ENCODE measurements at places on chromosomes 12 and 14.

- peak; percentile 90 for DNase-seq
Measured at GRCh38 chr14:61475316-61475715, 153.9 kb downstream of the PRKCH start.

DNA sequence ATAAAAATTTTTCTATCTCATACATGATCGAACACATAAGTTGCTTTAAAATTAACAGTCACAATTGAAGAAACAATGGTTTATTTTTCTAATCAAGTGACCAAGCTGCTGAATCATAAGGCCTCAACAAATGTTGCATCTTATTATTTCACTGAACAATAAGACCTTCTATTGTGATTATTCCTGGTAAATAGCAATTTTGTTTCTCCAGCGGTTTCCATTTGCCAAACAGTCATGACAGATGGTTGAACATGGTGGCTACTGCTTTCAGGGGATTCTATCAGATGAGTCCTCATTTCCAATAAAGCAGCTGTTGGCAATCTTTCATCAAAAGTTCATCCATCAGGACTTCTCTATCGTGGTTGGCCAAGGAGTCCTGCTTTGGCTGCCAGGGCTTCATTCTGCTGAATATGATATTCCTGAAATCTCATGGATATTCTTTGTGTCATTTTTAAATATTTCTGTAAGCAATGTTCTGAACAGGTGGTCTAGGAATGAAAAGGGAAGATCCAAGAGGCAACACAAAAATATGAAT lies 13.0 kb downstream of the TOMM20L start:
- DNase-seq = no peak

DNA sequence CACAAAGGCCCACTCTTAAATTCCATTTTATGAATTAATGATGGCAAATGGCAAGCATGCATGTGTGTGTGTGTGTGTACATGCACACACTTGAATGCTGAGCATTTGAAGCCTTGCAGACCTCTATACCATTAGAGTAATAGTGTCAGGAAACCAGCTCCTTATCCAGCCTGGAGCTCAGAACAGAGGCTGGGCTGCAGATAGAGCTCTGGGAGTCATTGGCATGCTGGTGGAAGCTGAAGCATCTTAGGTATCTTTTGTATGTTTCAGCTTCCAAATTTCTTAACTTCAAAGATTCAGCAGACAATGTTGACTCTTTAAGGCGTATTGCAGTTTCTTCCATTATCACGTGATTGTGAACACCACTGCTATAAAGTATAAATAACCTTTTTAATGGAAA lies 192.9 kb upstream of the ARHGAP5 start:
- no peak for DNase-seq

DNA sequence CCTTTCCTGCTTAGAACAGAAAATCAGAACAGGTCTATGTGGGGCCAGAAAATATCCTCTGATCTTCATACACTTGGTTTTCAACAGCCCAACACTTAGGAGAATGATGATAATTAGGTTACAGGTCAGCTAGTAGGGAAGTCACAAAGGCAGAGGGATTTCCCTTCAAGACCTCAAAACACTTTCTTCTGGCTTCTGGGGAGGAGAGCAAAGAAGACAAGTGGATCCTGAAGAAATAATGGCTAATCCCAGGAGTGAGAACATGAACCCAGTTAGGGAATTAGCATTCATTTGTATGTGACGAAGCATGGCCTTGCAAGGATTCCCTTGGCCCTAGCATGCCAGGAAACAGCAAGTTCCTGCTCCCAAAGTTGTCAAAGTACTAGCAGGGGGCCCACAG lies 223.3 kb downstream of the BCAT1 start:
- DNase-seq = no peak

DNA sequence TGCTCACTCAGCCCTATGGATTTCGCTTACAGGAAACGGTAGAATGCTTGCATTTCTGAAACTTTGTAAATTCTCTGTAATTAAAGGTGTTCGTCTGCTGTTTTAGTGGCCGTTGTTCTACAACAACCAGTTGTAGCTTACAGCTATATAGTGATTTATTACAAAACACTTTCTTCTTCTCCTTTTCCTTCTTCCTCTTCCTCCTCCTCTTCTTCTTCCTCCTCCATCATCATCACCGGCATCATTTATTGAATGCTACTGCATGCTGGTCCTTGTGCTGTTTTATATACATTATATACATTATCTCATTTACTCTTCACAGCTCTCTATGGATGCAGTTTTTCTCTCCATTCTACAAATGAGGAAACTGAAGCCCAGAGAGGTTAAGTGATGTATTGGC lies 6.4 kb downstream of the ETV6 start:
- no peak for DNase-seq

GRCh38 chr12:124490584-124491305 lies 76.7 kb downstream of the NCOR2 start:
- DNase-seq = peak; percentile 94

DNA sequence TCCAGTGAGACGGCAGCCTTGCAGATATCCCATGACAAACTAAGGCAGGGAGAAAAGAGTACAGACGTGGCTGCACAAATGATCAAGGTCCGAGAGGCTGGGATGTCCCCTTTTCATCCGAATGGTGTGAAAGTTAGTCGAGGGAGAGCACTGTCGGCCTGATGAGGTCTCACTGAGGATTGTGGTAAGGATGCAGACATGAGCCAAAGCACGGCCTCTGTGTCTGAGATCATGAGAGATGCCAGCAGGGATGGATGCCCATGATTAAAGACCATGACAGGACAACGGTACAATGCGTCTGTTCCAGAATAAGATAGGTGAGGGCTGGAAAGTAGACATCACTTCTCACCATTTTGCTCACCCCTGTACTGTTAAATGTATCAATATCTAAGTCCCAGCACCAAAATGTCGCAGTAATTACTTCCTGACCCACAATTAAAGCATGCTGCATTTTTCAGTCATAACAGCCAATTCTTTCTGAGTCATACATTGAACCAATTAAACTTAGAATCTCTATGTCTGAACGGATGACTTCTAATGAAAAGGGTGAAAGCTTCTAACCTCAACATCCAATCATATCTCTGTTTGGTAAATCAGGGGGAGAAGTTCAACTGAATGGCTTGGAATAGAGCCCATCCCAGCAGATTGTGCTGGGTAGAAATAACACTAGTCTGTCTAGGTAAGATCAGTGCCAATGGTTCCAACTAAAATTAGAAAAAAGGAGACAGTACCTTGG lies 249.6 kb upstream of the SOX5 start:
- DNase-seq = no peak

DNA sequence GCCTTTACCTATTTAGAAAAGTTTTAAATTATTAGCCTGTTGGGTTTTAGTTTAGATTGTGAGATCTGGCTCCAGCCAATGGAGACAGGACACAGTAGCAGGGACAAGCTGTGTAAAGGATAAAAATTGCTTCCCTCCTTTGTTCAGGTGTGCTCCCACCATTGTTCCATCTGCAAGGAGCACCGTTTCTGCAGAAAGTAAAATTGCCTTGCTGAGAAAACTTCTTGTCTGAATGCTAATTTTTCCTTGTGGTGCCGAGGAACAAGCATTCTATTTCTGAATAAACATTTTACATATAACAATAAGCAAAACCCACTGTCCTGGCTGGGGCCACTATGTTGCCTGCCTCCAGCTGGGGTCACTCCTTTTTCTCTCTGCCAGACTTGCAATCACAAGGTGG lies 72.7 kb upstream of the ZFP36L1 start:
- DNase-seq = peak; percentile 35

DNA sequence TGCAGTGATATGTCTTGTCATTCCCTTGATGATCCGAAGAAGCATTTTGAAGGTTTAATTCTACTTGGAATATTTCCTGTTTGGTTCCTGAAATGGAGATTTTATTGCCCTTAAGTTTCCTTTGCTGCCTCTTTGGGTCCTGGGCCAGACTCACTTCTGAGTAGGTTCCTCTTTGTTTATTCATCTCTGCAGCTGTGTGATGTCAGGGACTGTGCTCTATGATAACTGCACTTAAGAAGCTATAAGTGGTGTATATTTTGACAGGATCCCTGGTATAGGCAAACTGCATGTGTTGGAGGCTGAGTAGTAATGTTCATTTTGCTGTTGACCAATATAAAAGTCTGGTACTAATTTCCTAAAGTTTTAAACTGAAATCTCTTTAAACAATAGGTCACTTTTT lies at the start of gene KLRC4:
KLRC4 (minus strand) TSS at position 366 of the 400 bp plus-strand sequence; CDS start at position 184, 182 bp downstream.
- peak; percentile 34 for DNase-seq

DNA sequence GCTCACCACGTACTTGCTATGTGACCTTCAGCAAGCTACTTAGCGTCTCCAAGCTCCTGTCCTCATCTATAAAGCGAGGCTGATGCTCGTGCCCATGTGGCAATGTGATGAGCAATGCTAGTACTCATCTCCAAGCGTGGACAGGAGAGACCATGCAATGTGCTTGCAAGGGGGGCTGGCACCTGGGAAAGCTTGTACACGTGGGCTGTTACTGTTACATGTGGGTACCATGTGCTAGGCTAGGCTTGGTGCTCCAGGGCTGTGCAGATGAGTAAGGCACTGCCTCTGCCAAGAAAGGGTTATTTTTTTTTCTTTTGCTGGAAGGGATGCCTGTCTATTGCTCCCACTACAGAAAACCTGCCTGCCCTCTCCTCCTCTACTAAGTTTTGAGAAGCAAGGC lies 46.6 kb downstream of the TSPAN11 start:
- DNase-seq = no peak

- no peak for DNase-seq
Measured at GRCh38 chr12:18400186-18400585, 138.9 kb downstream of the PIK3C2G start.

GRCh38 chr12:4817880-4818279 lies 91.8 kb upstream of the KCNA1 start:
- no peak for DNase-seq

DNA sequence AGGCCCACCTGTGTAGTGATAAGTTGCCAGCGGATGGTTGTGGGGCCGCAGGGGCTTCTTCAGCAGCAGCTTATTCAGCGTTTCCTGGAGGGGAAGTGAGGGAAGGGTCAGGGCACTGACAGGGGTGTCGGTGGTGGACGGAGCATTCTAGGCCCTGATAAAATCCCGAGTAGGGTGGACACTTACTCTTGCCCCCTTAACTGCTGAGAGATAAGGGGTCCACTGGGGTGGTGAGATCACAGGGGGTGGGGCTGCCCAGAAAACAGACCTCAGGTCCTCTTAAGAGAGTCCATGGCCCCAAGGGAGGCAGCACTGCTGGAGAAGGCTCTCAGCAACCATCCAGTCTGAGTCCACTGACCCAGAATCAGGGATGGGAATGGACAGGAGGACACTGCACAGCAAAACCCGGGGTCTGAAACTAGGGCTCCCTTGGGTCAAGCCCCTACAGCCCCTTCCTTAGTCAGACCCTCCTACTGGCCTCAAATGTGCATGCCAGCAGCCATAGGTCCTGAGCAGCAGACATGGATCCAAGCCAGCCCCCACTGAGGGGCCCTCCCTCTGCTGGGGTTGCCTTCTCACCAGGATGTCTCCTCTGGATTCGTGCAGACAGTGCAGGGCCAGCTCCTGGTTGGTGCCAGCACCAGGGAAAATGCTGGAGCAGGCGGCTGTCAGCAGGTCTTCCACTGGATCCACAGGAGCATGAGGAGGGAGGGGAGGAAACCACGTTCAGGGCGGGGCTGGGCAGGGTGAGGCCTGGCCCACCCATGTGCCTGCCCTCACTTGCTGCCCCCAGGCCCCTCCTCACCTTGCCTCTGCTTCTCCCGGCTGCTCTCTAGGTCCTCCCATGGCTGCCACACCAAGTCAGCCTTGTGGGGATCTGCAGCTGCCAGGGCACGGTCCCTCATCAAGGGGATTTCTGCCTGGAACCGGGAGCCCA lies 12.1 kb upstream of the PNMA1 start:
- DNase-seq = peak; percentile 57

- DNase-seq = no peak
Measured at GRCh38 chr14:86373886-86374285, 843.9 kb downstream of the FLRT2 start.

- no peak for DNase-seq
Measured at GRCh38 chr12:92324849-92325500, 179.3 kb upstream of the BTG1 start.

- DNase-seq = no peak
Measured at GRCh38 chr12:10384191-10384590, 5.7 kb downstream of the KLRK1 start.

DNA sequence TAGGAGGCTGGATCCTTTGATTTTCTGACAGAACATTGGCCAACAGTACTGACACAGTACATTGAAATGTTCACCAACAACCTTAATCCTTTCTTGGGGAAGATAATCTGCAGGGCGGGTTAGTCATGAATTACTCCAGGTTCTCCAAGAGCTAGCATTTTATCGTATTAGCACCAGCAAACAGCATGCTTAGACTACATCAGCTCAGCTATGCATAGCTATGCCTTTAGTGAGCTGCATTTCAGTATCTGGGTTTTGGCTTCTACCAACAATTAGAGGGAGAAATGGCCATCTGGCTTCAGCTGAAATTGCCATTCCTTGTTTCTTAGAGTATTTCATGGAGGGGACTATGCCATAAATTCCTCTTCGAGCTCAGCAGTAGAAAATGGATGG lies 33.8 kb downstream of the SAMD4A start:
- DNase-seq = no peak
